ENCODE measurements at places on chromosomes 3 and 15.

DNA sequence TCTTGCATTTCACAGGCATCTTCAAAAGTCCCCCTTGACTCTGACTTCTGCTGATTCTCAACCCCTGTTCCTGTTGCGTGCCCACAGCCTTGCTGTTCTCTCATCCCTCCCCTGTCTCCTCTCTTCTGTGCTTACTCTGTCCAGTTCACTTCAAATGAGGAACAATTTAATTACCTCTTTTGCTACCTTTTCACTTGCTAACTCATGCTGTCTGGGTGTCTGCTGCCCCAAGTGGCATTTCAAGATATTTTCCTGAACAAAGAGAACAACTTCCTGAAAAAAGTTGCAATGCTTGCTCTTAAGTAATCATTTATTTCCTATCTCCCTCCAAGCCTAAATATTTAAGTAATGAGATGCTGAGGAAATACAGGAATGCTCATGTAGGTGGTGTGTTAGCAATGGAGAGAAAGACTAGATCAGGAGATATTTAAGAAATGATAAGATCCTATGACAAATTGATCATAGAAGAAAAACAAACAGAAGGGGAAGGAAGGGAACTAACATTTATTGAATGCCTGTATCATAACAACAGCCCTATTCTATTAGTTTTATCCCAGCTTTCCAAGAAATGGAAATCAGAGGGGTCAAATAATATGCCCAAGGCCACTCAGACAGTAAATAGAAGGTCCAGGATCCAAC is 42.2 kb downstream of the SV2B start:
- DNase-seq: no peak

DNA sequence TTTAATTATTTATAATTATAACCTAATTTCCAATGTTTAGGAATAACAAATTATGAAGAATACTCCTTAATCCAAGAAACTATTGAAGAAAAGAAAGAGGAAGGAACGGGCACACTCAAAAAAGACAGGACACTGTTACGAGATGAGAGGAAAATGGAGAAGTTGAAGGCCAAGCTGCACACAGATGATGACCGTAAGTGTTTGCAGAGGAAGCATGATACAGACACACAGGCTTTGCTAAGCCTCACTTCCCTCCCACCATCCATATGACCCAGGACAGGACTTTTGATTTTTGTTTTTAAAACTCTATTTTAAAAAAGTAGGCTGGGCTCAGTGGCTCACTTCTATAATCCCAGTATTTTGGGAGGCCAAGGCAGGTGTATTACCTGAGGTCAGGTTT is 389.4 kb upstream of the TPM1 start:
- DNase-seq: no peak

- DNase-seq: peak; percentile 49
Observed at GRCh38 chr15:29139540-29140459, 129.8 kb downstream of the NSMCE3 start.

DNA sequence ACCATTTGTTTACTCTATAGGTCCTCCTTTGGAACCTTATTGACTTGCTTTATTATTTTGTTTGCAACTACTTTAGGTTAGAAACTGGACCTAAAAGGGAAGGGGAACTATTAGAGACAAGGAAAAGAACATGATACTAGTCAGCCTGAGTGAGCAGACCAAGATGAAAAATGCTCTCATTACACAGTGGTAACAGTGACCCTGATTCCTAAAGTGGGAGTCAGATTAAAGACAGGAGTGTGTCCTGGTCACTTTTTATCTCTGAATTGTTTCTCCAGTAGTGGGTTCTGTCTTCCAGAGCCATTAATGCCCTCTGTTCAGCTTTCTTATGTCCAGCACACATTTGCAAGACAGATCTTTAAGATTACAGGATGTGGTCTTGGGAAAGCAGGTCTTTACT is 124.1 kb downstream of the TMEM108 start:
- DNase-seq: no peak

GRCh38 chr15:66882251-66883020 is 180.4 kb downstream of the SMAD6 start:
- DNase-seq: peak; percentile 72

GRCh38 chr3:47536221-47536891 is 22.8 kb upstream of the ELP6 start:
- DNase-seq: no peak

DNA sequence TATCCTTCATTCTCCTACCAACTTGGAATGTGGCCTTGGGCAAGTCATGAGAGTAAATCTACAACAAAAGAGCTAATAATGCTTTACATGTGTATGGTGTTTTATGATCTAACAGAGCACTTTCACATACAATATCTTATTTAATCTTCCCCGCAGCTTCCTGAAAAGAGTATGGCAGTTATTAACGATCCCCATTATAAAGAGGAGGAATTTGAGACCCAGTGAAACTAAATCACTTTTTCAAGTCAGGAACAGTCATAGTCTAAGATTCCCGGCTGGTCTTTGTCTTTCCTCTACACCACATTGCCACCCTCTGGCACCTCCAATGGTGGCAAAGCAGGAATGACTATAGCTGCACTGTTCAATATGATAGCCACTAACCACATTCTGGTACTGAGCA is 69.7 kb upstream of the CMSS1 start:
- peak; percentile 68 for DNase-seq

GRCh38 chr3:62252438-62253157 is 120.8 kb downstream of the FEZF2 start:
- DNase-seq: peak; percentile 10

- DNase-seq: peak; percentile 78
Observed at GRCh38 chr3:171132873-171133272, 106.4 kb upstream of the SLC2A2 start.

GRCh38 chr3:194396539-194396858 is 2.6 kb downstream of the GP5 start:
- DNase-seq: no peak

GRCh38 chr15:71329497-71330260 is 214.4 kb downstream of the THSD4 start:
- DNase-seq: peak; percentile 44

DNA sequence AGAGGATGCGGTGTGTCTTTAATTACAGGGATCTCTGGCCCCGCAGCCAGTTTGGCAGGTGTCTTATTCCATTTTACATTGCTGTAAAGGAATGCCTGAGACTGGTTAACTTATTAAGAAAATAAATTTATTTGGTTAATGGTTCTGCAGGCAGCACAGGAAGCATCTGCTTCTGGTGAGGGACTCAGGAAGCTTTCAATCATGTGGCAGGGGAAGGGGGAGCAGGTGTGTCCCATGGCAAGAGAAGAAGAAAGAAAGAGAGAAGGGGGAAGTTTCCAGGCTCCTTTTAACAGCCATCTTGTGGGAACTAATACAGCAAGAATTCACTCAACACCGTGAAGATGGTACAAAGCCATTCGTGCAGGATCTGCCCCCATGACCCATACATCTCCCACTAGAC is 128.0 kb upstream of the CRBN start:
- DNase-seq: no peak

GRCh38 chr3:42024591-42025351 is 62.9 kb upstream of the ULK4 start:
- no peak for DNase-seq

DNA sequence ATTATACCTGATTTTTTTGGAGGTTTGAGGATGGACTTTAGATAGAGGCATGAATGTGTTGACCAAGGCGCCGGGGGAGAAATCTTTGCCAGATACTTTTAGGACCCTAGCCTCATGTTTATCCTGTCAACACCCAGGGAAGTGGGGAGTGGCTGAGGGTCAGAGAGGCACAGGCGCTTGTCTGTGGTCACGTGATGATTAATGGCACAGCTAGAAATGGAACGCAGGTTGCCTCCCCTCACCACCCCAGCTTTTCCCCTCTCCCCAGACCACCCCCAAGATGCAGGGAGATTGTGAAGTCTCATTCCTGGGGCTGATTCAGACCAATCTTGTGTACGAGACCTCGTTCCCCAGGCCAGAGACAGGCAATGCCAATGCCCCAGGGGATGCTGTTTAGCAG is 218.4 kb upstream of the LINGO1 start:
- DNase-seq: no peak

GRCh38 chr15:39447346-39447745 is 133.5 kb upstream of the THBS1 start:
- DNase-seq: no peak

DNA sequence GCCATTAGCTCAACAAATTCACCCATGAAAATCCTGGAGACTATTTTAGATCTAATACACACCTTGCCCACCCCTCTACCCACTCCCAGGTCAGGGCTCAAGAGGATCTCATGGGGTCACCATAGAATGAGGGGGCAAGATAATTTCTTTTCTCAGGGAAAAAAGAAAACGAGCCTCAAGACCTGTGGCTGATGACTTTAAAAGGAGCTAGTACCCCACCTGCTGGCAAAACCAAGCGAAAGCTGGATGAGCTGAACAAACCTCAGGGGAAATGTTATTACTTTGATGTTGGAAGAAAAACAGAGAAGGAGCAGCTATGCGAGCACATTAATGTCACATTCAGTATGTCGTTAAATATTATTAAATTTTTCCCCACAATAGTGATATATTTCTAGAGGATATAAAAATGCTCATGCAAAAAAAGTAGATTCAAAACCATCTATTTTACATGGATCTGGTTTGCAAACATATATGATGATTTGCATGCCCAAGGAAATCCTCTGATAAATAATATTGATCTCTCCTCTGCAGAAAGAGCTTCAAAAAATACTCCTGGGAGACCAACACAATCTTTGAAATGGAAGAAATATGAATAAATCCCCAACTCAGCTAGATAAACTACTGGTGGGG is 37.7 kb downstream of the PLD1 start:
- DNase-seq: peak; percentile 51

- no peak for DNase-seq
Observed at GRCh38 chr3:68007621-68008226, 353.3 kb upstream of the SUCLG2 start.

- no peak for DNase-seq
Observed at GRCh38 chr15:49115062-49115461, 40.3 kb downstream of the COPS2 start.

DNA sequence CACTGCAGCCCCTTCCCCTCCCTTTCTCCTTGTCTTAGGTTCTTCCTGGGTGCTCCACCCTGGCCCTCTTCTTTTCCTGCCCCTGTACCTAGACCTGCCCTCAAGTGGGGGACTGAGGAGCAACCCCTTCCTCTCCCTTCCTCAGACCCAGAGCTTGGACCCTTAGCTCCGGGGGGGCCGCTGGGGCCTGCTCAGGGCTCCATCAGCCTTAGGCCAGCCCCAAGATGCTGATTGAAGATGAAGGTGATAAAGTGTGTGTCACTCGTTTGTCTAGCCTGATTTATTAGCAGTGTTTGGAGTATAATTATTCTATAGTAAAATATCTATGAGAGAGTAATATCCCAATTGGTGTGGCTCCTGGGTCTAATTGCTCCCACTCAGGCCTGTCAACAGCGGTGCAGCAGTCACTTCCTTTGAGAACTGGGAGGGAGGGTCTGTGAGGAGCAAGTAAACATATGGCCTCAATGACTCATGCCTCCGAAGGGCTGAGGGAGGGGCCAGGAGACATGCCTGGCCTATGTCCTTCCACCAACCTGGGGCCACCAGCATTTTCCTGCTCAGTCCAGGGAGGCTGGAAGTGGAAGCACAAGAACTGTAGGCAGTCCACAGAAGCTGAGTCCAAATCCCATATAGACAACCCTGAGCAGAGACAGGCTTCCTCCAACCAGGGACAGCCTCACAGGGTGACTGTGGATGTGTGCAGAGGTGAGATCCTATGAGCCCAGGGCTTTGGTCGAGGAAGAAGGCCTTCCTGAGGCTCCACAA is 123.2 kb downstream of the DNAJB8 start:
- peak; percentile 65 for DNase-seq

DNA sequence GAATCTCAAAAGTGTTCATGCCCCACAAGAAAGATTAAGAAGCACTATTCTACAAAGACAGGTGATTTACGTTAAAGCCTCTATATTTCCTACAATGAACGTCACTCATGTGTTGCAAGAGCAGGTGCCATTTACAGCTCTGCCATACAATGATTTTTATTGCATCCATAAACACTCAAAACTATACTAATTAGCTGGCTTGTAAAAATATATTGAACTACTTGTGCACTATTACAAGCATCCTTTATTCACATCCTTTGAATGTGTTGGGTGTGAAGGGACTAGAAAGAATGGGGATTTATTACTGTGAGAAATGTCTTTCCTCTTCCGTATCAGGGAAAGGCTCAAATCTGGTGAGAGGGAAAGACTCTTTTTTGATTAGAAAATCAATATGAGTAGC is 50.7 kb upstream of the C3orf49 start:
- DNase-seq: no peak

- DNase-seq: peak; percentile 91
Observed at GRCh38 chr3:110568246-110568645, 503.4 kb upstream of the NECTIN3 start.

- peak; percentile 55 for DNase-seq
Observed at GRCh38 chr3:185175370-185175987, 22.6 kb upstream of the C3orf70 start.

GRCh38 chr3:26018889-26019288 is 229.0 kb downstream of the OXSM start:
- no peak for DNase-seq

DNA sequence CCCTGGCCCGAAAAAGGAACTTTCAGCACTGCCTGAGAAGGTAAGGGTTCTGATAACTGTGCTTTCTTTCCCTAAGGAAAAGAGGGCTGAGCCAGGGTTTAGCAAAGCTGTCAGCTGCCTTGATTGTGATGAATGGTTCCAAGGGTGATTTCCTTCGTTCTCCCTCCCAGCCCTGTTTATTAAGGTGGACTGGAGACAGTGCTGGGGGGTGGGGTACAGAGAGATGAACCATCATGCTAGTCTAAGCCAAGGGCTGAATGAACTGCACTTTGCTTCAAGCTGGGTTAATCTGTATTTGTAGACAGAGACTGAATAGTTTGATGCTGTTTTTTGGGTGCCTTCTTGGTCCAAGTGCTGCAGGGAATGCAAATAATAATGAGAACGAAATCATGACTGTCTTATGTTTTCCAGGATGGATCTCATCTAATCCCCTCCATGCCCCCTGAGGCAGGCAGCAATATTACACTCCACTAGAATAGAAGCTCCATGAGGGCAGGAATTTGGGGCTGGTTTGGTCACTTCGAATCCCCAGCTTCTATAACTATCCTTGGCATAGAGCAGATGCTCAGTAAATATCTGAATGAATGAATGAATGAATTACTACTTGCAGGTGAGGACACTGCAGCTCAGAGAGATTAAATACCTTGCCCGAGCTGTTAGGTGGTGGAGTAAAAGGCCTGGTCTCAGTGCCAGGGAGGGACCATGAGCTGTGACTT is 10.9 kb downstream of the PXYLP1 start:
- DNase-seq: no peak

- DNase-seq: no peak
Observed at GRCh38 chr3:147411815-147412241, 2.7 kb downstream of the ZIC1 start.

DNA sequence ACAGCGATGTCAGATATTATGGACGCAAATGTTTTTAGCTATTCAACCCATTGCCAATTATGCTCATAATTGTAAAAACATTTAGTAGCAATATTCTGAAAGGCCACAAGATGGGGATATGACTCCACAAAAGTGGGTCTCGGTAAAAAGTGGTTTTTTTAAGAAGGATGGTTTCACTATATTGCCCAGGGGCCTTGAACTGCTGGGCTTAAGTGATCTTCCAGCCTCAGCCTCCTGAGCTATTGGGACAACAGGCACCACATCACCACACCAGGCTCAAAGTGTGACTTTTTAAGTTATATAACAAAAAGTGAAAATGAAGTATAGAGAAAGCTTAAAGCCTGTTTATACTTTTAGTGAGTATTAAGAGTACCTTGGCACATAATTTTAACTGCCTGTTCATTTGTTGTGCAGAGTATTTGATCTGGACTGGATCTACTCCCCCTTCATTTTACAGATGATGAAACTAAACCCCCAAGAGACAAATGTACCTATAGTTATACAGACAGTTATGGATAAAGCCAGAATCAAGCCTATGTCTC is 9.4 kb downstream of the NAA50 start:
- DNase-seq: peak; percentile 62

- DNase-seq: no peak
Observed at GRCh38 chr15:50260969-50261496, 4.5 kb downstream of the HDC start.

Data from fibroblast of skin of abdomen (primary cell).